Stimulated activated CD4-positive, alpha-beta T cell treated with anti-CD3 and anti-CD28 coated beads, Interleukin-1b, Interleukin-23, amount 100 ng/mL, for 24 hours (primary cell): ENCODE measurements at places on chromosomes 2 and 18.

- no peak for DNase-seq
Observed at GRCh38 chr18:76430636-76431035, 64.4 kb downstream of the ZNF516 start.

DNA sequence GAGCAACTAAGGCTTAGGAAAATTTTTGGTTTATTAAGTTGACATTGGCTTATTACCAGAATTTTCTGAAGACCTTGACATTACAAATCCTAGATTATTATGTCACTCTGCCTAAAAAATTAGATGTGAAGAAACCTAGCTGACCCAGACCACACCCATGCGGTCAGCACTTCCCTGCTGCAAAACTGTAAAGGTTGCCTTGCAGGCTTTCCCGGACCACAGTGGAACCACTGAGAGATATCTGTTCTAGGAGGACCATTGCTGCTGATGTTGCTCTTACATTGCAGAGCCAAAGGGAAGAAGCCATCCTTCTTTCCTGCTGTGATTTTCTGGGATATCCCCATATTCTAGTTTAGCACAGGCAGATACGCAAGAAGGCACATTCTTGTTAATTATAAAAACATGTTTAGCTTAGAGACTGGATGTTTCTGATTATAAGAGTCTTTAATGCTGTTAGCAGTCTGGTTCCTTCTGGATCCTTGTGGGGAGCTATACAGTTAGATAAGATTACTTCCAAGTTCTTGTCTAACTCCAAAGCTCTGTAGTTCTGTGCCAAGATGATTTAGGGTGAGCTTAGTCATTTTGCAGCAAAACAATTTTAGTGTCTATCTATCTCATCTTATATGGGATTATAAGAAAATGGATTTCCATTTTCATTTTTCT, 70.2 kb downstream of the AOX1 start:
- DNase-seq: no peak

DNA sequence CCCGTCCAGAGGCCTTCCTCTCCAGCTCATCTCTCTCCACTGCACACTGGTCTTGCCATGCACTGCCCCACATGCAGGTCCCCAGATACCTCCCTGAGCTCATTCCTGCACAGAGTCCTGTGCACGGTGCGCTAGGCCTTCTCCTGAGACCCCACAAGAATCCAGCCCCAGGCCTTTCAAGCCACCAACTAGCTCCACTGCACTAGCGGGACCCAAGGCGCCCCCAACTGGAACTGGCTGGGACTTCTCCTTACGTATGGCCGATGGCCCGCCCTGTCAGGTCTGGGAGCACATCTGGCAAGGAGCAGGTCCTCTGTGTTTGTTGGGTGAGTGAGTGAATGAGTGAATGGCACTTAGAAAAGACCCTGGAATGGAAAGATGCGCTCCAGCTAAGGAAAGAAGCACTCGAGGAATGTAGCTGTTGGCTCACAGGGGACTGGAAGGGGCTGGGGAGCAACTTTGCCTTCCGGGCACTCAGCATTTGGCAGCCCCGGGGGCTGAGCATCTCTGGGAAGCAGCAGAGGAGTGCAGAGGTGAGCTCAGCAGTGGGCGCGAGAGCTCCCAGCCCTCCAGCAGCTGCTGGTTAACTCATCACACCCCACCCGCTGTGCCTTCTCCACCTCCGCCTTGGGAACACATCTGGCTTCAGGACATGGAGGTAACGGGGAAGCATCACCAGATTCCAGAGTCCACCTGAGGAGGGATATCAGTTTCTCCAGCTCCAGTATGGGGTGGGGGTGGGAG, 223.1 kb downstream of the GLI2 start:
- no peak for DNase-seq

GRCh38 chr2:218985021-218985324, at the start of gene FEV:
Gene FEV (minus strand): TSS chr2:218985184. CDS start chr2:218985075, 109 bp downstream.
- DNase-seq: no peak

GRCh38 chr2:182259629-182260150, 167.1 kb downstream of the PDE1A start:
- DNase-seq: no peak

DNA sequence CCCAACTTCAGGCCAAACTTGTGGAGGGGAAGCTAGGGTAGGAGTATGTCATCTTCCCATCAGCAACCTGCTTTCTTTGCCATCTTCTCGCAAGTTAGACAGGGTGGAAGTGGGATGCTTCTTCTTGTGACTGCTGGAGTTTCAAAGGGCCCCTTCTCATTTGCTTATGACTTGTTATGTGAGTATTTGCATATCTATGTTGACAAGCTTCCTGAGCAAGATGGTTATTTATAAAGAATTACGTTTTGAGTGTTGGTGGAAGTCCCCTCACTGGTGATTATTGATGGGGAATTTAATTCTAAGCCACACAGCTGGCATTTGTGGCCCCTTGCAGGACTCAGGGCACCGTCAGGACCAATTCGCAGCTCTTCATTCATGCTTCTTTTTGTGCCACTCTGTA, 791.0 kb downstream of the LRRTM4 start:
- no peak for DNase-seq

DNA sequence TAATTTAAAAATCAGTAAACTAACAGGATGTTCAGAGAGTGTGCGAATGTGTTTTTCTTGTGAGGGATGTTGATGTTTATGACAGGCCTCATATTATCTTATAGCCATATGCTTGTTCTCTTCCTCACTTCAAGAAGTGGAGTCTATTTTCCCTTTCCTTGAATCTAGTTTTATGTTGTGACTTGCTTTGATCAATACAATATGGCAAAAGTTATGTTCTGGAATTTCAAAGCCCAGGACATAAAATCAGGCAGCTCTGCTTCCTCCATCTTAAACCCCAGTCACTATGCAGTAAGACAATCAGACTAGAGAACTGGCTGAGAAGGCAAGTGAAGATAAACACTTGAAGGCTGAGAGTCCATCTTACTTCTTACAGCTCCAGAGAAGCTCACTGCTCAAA, 585.1 kb upstream of the NETO1 start:
- no peak for DNase-seq

DNA sequence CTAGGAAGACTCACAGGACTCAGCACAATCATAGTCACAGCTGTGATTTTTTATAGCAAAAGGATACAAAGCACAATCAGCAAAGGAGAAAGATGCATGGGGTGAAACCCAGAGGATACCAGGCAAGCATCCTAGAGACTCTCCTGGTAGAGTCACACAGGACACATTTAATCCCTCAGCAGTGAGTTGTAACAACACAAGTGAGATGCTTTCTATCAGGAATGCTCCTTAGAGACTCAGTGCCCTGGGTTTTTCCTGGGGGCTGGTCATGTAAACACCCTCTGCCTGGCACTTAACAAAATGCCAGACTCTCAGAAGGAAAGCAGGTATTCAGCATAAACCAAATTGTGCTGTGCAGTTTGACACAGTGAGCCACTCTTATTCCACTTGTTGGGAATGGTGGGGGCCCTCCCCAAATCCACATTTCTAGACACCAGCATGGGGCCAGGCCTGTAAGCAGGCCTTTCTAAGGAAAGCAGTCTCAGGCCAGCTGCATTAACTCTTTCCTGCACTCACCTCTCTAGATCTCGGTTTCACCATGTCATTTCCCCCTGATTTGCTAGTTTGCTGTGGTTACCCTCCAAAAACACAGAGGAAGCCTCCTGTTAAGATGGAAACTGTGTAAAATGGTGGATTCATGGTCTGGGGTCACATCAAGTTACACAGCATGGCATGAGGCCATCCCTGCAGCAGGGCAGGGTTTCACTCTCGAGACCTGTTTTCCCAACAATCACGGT, 16.9 kb upstream of the RNU4ATAC start:
- no peak for DNase-seq

DNA sequence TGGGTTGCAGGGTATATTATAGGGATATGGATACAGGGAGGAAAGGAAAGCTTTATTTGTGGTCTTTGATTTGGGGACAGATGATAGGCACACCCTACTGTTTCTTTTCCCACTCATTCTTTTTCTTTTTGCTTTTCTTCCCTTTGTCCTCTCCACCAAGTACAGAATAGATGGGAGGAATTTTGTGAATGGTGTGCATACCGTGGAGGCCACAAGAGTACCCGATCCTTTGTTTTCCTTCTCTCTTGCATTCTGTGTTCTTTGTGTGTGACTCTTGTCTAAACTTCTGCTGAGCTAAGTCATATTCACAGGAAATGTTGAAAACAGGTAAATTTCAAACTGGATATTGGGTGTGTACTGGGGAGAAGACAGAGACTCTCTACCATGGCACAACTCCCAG, 321.4 kb upstream of the SLC8A1 start:
- no peak for DNase-seq
